Spleen (tissue), 13 donors: ENCODE measurements at places on chromosomes 3 and 15. TPM values are rescaled to one million over a fixed set of nuclear protein-coding genes. Genes with fewer than 3 reads are reported as not detected.

- no peak for DNase-seq
These were observed 24.8 kb upstream of the MBNL1 start for GRCh38 chr3:152243721-152244516.

NCBP2 gene
- 49.7 TPM for total RNA-seq

TMEM212 gene
- total RNA-seq = not detected

GRCh38 chr3:152620395-152620794, 214.5 kb upstream of the P2RY1 start:
- no peak for DNase-seq

DNA sequence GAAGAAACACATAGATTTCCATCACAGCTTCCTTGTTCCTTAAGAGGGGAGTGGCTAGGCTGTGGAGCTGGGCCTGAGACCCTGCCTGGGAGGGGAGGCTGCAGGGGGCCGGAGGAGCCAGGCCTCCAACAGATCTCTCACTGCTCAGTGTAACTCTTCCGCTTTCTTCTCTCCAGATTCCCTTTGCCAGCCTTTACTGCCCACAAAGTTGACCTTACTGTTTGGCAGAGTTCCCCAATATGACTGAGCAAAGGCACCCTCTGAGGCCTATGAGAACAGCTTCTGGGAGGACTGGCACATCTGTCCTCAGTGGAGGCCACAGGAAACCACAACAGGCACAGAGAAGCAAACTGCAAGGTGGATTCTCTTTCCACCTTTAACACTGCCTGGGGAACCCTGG, 38.1 kb downstream of the SLCO2A1 start:
- DNase-seq = no peak

GRCh38 chr3:69998759-69999139, 784 bp upstream of the SAMMSON start:
- DNase-seq = no peak

NTRK3 gene
- 2.2 TPM for total RNA-seq

ATP10A gene
- total RNA-seq = 2.8 TPM

DNA sequence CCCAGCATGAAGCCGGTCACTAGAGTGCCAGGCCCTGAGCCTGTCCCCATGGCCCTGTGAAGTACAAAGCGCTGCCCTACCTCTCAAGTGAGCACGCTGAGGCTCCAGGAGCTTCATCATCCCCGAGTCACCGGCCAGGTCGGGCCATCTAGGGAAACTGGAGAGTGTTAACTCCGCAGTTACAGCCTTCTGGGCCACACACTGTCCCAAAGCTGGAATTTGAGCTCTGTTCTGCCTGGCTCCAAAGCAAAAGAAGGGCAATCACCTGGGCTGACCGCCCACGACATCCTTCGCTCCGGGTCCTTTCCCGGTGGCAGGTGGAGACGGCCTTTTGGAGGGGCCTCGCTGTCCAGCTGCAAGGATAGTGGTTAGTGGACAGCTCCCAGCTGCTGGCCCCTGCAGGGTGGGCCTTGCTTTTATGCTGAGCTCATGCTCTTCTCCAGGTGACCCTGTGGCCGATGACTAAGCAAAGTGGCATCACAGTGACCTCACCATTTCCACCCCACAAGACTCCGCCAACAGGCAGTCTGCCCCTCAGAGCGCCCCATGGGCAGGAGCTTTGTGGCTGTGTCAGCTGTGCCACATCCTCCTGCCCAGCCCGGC, 3.5 kb upstream of the MUC4 start:
- peak; percentile 52 for DNase-seq

TLR9 gene
- total RNA-seq = 7.7 TPM

STRIT1 gene
- total RNA-seq = not detected
